ENCODE measurements at places on chromosomes 1 and 21. TPM values are rescaled to one million over a fixed set of nuclear protein-coding genes. Genes with fewer than 3 reads are reported as not detected.
A peak's percentile ranks its signal among the peaks of the same experiment; 100 is the strongest.

Gene DNM3
- total RNA-seq: 1.3 TPM

Gene CLIC6
- total RNA-seq: 0.42 TPM

Gene FMOD
- not detected for total RNA-seq

Gene DCAF8
- total RNA-seq: 119 TPM

Gene S100A5
- not detected for total RNA-seq

GRCh38 chr1:116919802-116920201 is 10.1 kb downstream of the PTGFRN start:
- no peak overlapping the region for H3K27ac ChIP-seq
- H3K4me1 ChIP-seq: peaks cover 11% of the 10 kb centered on the region
- H3K27me3 ChIP-seq: no peaks in the 10 kb centered on the region
- no peak for DNase-seq

- peak overlapping the region; percentile 56 for H3K4me3 ChIP-seq
- H3K4me1 ChIP-seq: peaks cover 27% of the 10 kb centered on the region
Measured at GRCh38 chr21:35294231-35294898, 245.3 kb upstream of the RUNX1 start.

- H3K36me3 ChIP-seq: peaks cover 7% of the 10 kb centered on the region
- H3K4me3 ChIP-seq: no peak overlapping the region
- no peaks in the 10 kb centered on the region for H3K4me1 ChIP-seq
- H3K27me3 ChIP-seq: no peaks in the 10 kb centered on the region
- H3K27ac ChIP-seq: no peak overlapping the region
Measured at GRCh38 chr1:25504706-25505595, 38.5 kb upstream of the LDLRAP1 start.

Measured in Calu3 (cell line).